ENCODE measurements at places on chromosomes 5 and 9.

DNA sequence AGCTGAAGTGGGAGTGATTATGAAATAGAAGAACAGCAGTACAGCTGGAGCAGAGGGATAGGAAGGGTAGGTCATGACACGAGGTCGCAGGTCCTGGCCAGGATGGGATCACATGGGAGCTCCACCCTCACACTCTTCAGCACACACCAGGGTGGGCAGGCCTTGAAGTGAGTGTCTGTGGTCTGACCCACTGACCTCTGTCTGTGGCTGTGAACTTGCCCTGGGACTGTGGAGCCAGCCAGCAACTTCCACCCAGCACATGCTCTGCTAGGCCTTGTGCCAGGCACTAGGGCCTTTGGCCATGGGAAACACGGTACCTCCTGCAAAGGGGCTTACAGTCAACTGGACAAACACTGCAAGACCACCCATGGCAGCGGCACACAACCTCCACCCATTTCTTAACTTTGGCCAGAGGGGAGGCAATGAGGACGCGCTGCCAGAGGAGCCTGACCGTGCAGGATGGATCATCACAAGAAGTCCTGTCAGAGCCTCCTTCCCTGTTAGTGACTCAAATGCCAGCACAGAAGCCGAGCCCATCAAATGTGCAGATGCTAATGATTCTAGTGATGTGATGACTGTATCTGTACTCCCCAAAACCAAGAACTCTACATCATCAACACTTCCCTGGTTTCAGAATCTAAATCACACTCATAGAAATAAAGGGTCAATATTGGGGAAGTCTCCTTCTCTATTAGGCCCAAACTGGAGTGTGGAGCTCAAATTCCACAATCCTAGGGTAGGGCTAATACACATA, 113.6 kb downstream of the DPYSL3 start:
- no peak for DNase-seq

GRCh38 chr9:16688814-16689213, 181.7 kb downstream of the BNC2 start:
- no peak for DNase-seq

DNA sequence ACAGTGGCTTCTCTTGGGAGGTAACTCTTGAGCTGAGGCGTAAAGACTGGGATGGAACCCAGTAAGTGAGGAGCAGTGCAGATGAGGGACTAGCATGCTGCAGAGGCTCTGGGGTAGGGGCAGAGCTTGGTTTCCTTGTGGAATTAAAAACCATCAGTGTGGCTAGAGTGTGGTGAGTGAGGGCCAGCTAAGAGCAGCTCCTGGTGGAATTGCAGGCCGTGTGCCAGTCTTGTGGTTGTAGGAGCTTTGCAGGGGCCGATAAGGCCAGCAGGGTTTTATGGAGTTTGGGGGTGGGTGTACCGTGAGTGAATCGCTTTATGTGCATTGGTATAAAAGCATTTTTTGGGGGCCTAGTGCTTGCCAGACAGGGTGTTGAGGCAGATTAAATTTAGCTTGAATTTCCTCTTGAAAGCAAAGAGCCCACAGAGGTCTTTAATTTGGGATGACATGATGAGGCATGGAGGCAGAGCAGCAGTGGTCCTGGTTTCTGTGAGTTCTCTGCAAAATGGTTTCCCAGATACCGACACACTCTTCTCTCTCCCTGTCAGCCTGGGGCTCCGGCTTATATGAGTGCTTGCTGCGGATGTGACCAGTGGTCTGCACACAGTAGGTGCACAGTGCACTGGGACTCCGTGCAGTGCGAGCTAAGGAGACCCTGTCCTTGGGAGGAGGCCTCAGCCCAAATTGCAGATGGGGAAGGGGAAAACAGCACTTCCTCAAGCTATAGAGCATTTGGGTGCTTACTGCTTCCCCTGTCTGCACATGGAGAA, 176.4 kb upstream of the PITX1 start:
- no peak for DNase-seq

DNA sequence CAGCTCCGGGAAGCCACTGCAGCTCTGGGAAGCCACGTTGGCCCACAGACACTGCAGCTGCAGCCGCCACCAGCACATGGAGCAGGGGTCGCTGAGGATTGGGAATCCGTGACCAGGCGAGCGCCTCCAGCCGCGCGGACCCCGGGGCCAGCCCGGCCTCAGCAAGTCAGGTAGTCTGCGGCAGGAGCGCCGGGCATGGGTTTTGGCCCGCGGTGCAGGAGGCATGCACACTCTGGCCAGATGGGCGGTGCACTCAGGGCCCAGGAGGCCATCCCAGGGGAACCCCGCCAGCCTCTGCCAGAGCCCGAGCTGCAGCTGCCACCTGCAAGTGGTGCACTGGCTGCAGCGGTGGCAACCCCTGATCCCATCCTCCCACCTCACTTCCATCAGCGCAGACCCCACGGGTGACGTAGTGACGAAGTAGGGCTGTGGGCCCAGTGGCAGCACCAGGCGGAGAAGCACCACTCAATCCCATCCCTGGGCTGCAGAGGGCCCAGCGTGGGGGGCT, 368.3 kb upstream of the SPATA31A5 start:
- DNase-seq, result no peak
